Small intestine (tissue), 16 donors: ENCODE measurements at places on chromosomes 4 and X.

GRCh38 chr4:183888564-183888963, 16.5 kb upstream of the STOX2 start:
- no peak overlapping the region for H3K27ac ChIP-seq
- H3K36me3 ChIP-seq = no peaks in the 10 kb centered on the region
- H3K27me3 ChIP-seq = no peaks in the 10 kb centered on the region
- no peak overlapping the region for H3K4me3 ChIP-seq

- H3K4me3 ChIP-seq = no peak overlapping the region
- no peak for DNase-seq
Observed at GRCh38 chr4:101262683-101263082, 84.6 kb downstream of the PPP3CA start.

DNA sequence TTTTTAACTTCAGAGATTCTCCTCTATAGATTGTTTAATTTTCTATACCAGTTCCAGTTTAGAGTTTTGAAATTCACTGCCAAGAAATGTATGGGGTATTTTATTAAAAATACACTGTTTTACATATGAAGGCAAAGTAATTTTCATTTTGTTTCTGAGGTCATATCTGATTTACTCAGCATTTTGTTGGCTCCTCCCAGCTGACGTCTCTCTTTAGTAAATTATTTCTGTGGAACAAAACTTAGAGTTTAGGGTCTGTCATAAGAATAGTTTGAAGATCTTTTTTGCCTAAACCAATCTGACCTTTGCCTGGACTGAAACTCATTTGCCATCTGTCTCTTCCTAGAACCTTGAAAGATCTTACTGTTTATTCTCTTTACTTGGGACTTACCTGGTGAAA, 16.9 kb downstream of the FNIP2 start:
- no peak overlapping the region for H3K4me3 ChIP-seq
- H3K27me3 ChIP-seq = no peaks in the 10 kb centered on the region
- H3K4me1 ChIP-seq = peaks cover 38% of the 10 kb centered on the region
- no peaks in the 10 kb centered on the region for H3K36me3 ChIP-seq
- no peak for DNase-seq
- H3K27ac ChIP-seq = peak overlapping the region; percentile 3

DNA sequence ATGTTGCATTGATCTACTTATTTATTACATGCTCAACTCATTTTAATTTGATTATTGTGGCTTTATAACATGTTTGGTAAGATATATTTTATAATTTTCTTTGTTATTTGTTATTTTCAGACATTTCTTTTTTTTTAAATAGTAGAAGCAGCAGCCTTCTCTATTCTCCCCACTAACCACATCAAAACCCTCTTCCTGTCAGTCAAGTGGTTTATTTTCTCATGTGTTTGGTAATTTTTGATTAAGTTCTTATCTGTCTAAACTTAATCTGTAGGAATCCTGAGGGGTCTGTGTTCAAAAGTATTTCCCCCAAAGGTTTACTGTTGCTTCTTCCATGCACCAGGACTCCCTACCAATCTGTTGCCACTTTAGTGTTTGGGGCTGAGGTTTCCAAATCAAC, 131.9 kb downstream of the SCLT1 start:
- H3K27me3 ChIP-seq = no peaks in the 10 kb centered on the region
- H3K4me3 ChIP-seq = no peak overlapping the region
- no peaks in the 10 kb centered on the region for H3K4me1 ChIP-seq
- H3K27ac ChIP-seq = no peak overlapping the region

GRCh38 chr4:90996813-90997212, 869.6 kb downstream of the CCSER1 start:
- H3K4me3 ChIP-seq = no peak overlapping the region
- H3K36me3 ChIP-seq = no peaks in the 10 kb centered on the region
- DNase-seq = no peak
- H3K27ac ChIP-seq = no peak overlapping the region
- H3K27me3 ChIP-seq = no peaks in the 10 kb centered on the region

DNA sequence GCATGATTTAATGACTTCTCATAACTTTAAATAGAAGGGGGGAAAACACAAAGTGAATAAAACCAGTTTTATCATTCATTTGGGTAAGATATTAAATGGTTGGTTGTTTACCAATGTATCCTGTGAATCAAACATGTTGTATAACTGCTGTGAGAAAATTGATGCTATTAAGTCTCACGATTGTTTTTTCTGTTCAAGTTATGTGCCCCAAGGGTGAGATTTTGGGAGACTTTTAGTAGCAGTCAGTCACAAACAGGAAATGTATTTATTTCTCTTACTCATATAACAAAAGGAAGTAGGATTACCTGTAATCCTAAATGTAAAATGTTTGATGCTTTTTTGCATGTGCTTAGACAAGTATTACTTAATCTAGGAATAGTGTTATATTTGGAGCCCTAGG, 39.2 kb downstream of the MTHFD2L start:
- no peaks in the 10 kb centered on the region for H3K4me1 ChIP-seq
- no peaks in the 10 kb centered on the region for H3K27me3 ChIP-seq
- H3K27ac ChIP-seq = no peak overlapping the region
- no peak overlapping the region for H3K4me3 ChIP-seq

DNA sequence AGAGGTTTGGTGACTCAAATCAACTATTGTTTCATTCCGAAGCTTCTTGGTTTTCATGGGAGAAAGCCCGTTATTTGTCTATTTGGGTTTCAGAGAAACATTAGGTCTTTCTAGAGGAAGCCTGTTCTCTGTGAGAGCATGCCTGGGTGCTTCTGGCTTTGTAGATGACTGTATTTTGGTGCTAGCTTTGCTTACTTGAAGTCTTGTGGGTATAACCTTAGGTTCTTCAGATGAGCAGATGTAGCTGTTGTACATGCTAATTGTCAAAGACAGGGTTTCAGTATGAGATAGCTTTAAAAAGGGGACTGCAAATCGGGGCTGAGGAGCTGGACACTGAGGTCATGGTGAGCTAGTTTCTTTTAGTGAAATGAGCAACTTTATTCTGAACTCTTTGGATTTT, 7.9 kb upstream of the STOX2 start:
- DNase-seq = no peak
- H3K27me3 ChIP-seq = no peaks in the 10 kb centered on the region
- no peaks in the 10 kb centered on the region for H3K4me1 ChIP-seq
- H3K27ac ChIP-seq = no peak overlapping the region

GRCh38 chrX:24842486-24842885, 148.8 kb downstream of the POLA1 start:
- H3K36me3 ChIP-seq = no peaks in the 10 kb centered on the region
- DNase-seq = no peak

GRCh38 chr4:183635741-183636140, 23.2 kb downstream of the RWDD4 start:
- no peaks in the 10 kb centered on the region for H3K36me3 ChIP-seq
- no peak for DNase-seq
- no peak overlapping the region for H3K4me3 ChIP-seq
- no peak overlapping the region for H3K27ac ChIP-seq

GRCh38 chr4:158996669-158997074, 106.2 kb upstream of the RAPGEF2 start:
- no peaks in the 10 kb centered on the region for H3K36me3 ChIP-seq
- no peak overlapping the region for H3K27ac ChIP-seq
- H3K4me1 ChIP-seq = peaks cover 3% of the 10 kb centered on the region
- no peak for DNase-seq
- H3K27me3 ChIP-seq = no peaks in the 10 kb centered on the region

DNA sequence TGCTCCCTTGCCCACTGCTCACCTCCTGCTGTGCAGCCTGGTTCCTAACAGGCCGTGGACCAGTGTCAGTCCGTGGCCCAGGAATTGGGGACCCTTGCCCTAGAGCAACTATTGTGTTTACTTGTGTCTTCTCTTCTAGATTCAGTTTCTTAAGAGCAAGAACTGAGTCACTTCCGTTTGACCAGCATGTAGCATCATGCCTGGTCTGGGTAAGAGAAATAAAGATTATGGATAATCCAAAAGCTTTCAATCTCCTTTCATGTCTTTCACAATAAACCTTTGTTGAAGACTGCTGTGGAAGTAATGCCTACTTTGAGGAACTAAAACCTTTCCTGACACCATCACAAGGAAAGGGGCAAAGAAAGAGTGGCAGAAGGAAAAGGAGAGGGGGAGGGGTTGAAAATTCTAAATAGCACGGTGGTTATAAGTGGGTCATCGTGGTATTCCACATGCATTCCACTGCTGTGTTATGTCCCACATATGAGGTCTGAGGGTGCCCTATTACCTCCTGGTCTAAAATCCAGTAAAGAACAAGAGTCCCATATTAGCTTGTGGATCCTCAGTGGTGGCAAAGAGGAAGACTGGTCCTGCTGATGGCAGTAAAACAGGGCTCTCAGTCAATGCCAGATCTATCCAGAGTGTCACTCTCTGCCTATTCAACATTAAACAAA, 133.4 kb downstream of the RASL11B start:
- DNase-seq = no peak
- H3K4me1 ChIP-seq = peaks cover 4% of the 10 kb centered on the region
- H3K4me3 ChIP-seq = no peak overlapping the region
- H3K36me3 ChIP-seq = no peaks in the 10 kb centered on the region

DNA sequence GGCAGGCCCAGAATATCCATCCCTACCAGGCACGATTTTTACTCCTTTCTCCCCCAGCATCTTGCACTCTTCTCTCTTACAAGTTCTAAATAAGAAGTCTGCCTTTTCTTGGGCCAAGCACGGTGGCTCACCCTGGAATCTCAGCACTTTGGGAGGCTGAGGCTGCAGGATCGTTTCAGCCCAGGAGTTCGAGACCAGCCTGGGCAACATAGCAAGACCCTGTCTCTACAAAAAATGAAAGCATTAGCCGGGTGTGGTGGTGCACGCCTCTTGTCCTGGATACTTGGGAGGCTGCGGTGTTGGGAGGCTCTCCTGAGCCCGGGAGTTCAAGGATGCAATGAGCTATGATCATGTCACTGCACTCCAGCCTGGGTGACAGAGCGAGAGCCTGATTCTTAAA, 64.8 kb downstream of the IRF2 start:
- peaks cover 70% of the 10 kb centered on the region for H3K36me3 ChIP-seq
- H3K27ac ChIP-seq = peak overlapping the region; percentile 38
- no peaks in the 10 kb centered on the region for H3K27me3 ChIP-seq
- H3K4me3 ChIP-seq = no peak overlapping the region
- H3K4me1 ChIP-seq = peaks cover 20% of the 10 kb centered on the region
- no peak for DNase-seq

DNA sequence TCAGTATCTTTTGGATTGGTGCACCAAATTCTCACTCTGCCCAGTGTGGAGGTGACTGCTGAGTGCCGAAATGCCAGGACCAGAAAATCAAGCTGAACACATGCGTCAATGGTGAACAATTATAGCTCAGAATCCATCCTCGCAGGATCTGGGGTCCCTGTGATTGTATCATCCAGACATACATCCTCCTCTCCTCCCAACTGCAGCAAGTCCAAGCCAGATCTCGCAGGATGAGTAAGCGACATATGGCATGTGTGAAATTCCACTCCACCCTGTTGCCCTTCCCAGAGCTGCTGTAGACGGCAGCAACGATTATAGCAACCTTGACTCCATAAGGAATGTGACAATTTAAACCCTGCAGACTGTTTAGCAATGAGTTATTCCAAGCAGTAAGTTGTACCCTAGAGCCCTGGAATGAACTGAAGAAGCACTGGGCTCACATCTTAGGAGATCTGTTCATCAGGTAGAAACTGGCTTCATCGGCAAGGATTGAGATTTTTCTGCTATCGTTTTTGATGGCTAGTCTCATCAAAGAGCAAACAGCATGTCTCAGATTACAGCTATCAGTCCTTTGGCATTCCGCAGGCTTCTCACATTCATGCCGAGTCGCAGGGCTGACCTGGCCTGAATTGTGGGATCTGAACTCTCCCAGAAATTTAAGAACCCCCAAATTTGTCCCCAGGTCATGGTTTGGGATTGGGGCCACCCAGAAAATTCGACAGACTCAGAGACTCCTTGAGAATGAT, 35.5 kb upstream of the SORBS2 start:
- H3K27ac ChIP-seq = no peak overlapping the region
- no peak overlapping the region for H3K4me3 ChIP-seq
- no peaks in the 10 kb centered on the region for H3K36me3 ChIP-seq
- no peaks in the 10 kb centered on the region for H3K27me3 ChIP-seq
- DNase-seq = peak; percentile 50

- no peaks in the 10 kb centered on the region for H3K27me3 ChIP-seq
- no peaks in the 10 kb centered on the region for H3K4me1 ChIP-seq
- H3K36me3 ChIP-seq = no peaks in the 10 kb centered on the region
- H3K27ac ChIP-seq = no peak overlapping the region
- DNase-seq = no peak
- no peak overlapping the region for H3K4me3 ChIP-seq
Observed at GRCh38 chr4:3793545-3793944, 27.4 kb downstream of the ADRA2C start.

DNA sequence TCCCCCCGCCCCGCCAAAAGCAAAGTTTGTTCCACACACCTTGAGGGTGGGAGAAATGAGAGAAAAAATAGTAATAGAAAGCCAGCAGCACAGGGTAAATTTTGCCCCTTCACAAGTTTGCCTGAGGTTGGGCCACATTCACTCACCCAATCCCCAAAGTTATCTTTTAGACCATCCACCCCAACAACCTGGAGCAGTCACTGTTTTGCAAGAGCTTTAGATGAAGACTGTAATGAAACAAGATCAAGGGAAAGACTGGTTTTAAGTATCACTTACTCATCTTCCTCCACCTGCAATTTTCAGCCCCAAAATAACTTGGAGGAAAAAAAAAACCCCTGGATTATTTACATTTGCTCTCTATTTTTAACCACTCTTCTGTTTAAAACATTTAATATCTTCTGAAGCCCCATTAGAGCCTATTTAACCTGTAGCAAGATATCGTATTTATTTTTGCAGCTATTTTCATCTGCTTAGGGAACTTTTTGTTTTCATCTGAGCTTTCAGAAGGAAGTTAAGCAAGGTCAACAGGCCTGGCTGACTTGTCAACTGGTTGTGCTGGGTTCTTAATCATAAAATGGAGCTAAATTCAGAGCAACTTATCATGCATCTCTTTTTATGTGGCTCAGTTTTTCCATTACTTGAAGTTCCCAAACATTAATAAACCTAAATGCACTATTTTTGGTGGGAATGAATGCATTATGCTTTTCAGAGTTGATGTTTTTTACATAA, 24.6 kb upstream of the TBL1X start:
- H3K36me3 ChIP-seq = no peaks in the 10 kb centered on the region
- H3K4me1 ChIP-seq = no peaks in the 10 kb centered on the region
- DNase-seq = no peak
- H3K27me3 ChIP-seq = no peaks in the 10 kb centered on the region

DNA sequence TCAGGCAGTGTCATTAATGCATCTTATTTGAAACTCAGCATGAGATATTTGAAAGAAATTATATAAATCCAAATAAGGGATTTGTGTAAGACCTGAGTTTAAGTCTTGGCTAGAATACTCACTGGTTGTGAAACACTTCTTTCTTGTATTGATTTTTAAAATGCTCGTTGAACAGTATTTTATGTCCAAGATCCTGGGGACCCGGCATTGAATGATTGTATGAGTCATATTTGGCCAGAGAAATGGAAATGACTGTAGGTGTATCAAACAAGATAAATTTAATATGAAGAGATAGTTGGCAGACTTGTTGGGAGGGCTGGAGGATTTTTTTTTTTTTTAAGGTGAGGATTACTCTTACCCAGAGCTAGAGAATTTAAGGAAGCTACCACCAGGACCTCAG, 606.1 kb upstream of the CPEB2 start:
- H3K4me3 ChIP-seq = no peak overlapping the region
- H3K27me3 ChIP-seq = no peaks in the 10 kb centered on the region
- no peak for DNase-seq
- no peak overlapping the region for H3K27ac ChIP-seq
- no peaks in the 10 kb centered on the region for H3K36me3 ChIP-seq
